Activated T-cell treated with anti-CD3 and anti-CD28 coated beads for 24 hours (primary cell): ENCODE measurements at places on chromosomes 6 and 20.

DNA sequence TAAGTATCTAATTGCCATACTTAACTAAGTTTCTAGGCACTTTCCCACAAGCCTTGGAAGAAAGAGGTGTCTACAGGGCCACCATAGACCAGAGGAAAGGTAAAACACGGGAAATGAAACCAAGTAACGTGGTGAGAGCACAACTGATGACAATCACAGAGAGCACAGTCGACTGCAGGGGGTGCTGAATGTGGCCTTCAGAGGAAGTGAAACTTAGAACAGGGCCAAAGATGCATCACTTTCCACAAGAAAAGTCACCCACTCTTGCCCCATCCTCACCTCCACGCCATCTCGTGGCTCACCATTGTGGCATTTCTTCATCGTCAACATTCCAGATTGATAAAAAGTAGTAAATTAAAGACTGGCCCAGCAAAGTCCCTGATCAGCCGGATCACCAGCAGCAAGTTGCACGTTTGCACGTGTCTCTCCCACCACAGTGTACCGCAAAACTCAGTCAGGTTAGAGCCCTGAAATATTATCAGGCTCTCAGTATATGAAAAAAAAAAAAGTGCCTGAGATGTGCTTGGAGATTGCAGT, 31.4 kb downstream of the HIVEP2 start:
- peak; percentile 60 for DNase-seq

DNA sequence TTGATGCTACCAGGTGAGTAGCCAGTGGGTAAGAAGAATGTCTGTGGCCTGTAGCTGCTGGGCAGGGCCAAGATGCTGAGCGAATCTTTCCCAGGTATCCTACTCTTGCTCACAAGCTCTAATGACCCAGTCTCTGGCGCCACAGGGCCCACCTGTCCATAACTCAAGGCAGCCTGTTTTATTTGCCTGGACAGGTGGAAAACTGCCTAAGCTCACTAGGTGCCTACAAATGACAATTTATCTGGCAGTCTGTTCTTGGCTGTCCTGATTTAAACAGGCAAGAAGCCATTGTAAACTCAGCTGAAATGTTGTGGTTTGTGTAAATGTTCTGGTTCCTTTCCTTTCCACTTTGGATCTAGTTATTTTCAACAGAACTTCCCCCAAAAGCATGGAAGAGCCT, 113.3 kb downstream of the TCP11 start:
- no peak for DNase-seq

- DNase-seq: no peak
Measured at GRCh38 chr6:3349388-3350251, 90.9 kb downstream of the PSMG4 start.

DNA sequence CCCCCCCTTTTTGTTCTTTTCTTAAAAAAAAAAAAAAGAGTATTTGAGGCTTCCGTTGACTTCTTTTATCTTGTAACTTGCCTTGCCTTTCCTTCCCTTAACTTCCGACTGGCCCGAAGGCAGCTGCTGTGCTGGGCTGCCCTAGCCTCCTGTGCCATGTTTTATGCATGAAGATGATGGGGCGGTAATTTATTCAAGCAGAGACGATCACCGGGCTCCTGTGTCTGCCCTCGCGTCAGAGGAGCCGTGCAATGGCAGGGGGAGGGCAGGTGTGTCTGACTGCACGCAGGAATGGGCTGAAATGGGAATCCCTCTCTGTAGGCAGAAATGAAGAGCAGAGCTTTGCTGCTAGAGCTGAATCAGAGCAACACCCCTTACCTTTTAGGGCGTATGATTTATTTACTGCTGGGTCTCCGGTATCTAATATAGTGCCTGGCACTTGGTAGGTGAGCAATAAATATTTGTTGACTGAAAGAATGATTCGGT, 106.3 kb upstream of the RIPOR2 start:
- no peak for DNase-seq

DNA sequence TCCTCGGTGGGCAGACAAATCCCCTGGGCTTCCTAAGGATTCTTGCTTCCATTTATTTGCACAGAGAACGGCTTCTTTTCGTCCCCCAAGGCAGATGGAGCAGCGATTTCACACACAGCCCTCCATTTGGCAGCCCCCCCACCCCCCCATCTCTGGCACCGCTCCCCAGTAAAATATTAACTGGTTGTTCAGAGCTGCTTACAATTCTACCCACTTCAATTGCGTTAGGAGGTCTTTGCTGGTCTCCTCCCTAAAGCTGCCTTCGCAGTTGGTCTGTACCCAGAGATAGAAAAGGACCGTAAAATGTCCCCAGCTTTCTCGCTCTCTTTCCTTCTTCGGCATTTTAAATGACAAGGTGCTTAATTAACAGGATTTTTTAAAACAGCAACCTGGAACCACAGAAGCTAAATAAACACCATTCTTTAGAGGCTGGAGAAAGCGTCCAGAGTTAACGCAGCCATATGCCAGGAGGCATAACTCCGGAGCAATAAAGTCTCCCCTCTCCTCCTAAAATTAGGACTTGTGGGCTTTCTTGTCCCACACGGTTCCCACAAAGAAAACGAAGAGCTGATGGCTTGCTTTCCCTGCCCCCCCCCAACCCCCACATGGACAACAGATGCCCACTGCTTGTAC, 1.7 kb upstream of the ZMYND8 start:
- no peak for DNase-seq

DNA sequence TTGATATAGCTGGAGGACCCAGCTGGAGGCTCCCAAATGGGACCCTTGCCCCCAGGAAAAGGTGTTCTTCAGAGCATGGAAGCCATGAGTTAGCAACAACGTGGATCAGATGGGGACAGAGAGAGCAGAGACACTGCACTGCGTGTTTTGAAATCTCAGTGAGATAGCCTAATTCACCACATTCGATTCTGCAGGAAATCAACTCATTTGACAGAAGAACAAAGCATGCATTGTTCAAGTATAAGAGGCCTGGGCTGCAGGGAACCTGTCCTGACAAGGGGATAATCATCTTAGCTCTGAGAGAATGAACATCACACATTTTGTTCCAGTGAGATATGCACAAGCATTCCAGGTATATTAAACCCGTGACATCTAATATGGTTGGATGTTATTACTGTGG, 450.2 kb downstream of the CDH26 start:
- no peak for DNase-seq
